ENCODE measurements at places on chromosomes 6 and 20.
A peak's percentile ranks its signal among the peaks of the same experiment; 100 is the strongest.

DNA sequence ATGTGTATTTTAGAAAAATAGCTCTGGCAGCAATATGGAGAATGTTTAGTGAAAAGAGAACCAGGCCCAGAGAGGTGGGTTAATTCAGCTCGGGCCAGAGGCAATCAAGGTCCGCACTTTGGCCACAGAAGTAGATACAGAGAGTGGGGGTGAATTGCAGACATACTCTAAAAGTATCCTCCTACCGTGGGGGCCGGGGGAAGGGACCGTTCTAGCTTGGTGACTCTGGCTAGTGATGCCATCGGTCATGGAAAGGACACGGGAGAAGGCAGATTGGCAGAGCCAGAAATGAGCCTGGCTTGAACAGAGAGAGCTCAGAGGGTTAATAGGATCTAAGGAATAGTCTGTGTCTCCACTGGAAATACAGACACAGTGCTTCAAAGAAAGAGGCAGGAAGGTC, 173.1 kb downstream of the MTHFD1L start:
- no peak for DNase-seq

GRCh38 chr6:15892369-15892768, 229.5 kb upstream of the DTNBP1 start:
- no peak for DNase-seq

DNA sequence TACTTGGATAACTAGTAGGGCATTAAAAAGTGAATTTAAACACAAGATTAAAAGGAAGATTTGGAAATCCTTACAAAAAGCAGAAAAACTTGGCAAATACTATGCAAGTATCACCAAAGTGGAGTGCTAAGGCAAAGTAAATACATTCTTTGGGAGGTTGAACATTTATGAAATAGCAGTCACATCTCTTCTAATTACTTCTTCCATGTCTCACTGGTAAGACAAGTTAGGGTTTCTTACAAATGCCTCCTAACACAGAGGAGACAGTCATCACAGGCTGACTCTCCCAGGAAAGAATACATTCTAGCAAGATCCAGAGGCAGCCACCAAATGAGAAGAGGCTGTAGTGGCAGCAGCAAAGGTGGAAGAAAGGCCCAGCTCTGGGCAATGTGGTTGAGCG, 298.2 kb downstream of the BTBD9 start:
- no peak for DNase-seq

GRCh38 chr6:153862139-153862538, 176.9 kb upstream of the OPRM1 start:
- no peak for DNase-seq

- peak; percentile 73 for DNase-seq
Observed at GRCh38 chr6:83867527-83868161, 8.2 kb downstream of the CYB5R4 start.

DNA sequence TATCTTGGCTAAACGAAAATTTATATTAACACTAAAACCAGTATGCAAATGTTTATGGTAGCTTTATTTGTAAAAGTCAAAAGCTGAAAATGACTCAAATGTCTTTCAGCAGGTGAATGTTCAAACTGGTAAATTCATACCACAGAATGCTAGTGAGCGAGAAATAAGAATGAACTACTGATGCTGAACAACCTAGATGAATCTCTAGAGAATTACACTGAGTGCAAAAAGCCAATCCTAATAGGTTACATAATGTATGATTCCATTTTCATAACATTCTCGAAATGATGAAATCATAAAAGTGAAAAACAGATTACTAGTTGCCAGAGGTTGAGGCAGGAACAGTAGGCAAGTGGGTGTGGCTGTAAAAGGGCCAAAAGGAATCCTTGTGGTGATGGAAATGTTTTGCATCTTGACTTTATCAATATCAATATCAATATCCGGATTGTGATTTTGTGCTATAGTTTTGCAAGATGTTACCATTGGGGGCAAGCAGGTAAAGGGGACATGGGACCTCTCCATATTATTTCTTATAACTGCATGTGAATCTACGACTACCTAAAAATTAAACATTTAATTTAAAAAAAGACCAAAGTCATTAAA, 26.1 kb downstream of the ZNF311 start:
- DNase-seq: no peak

- DNase-seq: no peak
Observed at GRCh38 chr6:118408863-118409262, 139.2 kb upstream of the PLN start.

- no peak for DNase-seq
Observed at GRCh38 chr6:83443516-83443915, 12.7 kb upstream of the ME1 start.

- no peak for DNase-seq
Observed at GRCh38 chr6:3940703-3941102, 91.5 kb downstream of the FAM50B start.

DNA sequence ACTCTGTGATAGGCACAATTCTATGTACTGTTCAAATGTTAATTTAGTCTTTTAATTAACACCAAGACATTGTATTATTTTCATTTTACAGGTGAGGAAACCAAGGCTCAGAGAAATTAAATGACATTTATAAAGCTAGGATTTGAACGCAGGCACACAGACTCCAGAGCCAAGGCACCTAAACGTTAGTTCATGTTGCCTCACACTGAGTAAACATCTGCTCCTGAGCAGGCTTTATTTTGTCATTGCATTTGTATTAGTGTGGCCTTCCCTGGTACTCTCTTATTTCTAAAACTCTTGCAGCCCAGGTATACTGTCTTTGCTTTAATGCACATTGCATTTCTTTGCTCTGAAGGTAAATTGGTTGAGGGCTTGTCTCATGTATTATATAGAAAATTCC, 263.1 kb upstream of the FLRT3 start:
- no peak for DNase-seq

DNA sequence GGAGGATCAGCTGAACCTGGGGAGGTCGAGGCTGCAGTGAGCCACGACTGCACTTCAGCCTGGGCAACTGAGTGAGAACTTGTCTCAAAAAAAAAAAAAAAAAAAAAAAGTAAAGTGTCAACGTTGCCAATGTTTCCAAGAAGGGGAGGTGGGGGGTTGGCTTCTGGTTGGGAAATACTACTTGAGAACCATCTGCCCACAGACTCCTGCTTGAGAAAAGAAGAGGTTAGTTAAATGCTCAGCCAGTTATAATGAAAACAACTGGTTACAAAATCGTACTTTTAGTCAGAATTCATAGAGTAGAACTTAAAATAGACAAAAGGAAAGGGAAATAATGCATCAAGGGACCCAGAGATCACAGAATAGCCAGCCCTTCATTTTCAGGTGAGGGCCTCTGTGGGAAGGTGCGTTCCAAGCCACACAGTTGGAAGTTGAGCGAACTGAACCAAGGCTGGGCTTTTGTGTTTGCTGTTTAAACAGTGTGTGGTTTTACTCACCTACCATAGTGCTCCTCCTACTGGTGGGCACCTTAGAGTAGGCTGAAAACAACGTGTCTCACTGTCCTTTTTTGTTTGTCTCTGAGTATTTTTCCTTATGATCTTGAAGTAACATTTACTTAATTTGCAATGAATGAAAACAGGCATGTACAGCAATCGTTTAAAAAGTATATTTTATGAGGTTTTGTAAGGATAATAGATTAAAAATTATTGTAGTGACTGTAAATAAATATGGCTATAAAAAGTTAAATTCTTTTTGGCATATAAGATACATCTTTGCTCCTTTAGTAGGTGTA, 200.7 kb downstream of the BCAS1 start:
- peak; percentile 78 for DNase-seq

DNA sequence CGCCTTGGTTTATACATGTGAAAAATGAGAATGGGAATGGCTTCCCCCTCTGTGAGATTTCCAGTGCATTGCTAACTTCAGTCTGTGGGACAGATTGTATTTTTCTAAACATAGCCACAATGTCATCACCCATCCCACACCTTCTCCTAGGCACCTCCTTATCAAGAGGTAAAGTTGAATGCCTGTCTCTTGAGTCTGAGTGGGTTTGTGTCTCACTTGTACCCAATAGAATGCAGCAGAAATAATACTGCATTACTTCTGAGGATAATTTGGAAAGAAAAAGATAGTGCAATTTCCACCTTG, 27.9 kb downstream of the RIN2 start:
- no peak for DNase-seq

GRCh38 chr6:30703011-30703410, 12.2 kb upstream of the NRM start:
- no peak for DNase-seq

- DNase-seq: no peak
Observed at GRCh38 chr6:134551245-134551960, 233.5 kb upstream of the SGK1 start.

DNA sequence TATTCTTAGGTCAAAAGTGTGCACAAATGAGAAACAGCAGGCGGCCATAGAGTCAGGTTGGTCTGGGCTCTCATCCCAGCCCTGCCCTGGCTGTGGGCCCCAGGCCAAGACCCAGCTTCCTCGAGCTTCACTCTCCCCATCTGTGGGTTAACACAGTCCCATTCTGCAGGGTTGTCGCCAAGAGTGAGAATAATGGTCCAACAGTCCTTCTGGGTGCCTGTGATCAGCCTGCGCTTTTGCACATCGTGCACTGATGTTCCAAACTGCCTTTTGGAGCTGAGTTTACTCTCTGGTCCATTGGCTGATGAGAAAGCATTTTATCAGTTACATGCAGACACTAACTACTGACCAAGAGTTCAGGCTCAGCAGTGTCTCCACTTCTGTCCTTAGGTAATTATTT, 82.6 kb downstream of the INSM1 start:
- no peak for DNase-seq

DNA sequence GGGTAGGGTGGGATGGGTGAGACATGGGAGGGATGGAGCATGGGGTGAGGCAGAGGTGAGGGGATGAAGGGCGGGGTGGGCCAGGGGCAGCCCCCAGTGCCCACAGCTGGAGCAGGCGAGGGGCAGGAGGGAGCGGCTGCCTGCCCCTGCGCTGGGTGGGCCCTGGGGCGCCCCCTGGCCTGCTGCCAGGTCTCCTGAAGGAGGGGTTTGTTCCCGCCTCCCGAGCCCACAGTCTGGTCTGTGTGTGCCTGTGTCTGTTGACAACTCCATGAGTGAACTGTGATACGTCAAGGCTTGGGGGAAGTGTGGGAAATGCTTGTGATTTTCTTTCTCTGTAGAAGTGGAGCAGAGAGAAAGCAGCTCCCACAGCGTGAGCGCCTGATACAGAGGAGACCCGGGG, 10.9 kb upstream of the MRGBP start:
- no peak for DNase-seq

GRCh38 chr6:112044856-112045255, 9.0 kb upstream of the CCN6 start:
- DNase-seq: peak; percentile 30

DNA sequence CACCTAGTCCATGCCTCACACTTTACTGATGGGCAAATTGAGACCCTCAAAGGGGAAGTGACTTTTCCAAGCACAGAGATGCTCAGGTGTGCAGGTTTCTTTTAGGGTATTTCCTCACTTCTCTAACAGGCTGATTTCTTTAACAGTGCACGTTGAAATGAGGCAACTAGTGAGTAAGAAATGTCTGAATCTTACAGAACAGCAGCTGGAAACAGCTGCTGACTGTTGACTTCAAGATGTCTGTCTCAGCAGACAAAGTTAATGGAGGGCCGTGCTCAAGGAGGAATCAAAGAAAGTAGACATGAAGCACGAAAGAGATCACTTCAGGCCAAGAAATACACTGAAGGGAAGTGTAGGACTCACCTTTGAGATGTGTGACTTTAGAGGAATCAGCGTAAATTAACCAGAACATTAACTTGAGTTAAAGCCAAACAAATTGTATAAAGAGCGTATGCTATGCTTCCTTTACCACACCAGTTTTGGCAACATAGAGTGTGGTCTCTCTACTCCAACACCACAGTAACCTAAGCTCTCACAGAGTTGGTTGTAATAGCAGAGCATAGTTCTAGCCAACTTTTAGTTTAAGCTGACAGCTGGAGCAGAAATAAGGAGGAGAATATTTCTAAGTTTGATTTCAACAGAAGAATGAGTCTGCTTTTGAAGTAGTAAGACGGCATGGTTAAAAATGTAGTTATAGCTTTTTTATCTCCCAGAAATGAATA, 60.9 kb downstream of the SAMD3 start:
- DNase-seq: no peak

GRCh38 chr6:153568628-153569027, 437.5 kb upstream of the RGS17 start:
- no peak for DNase-seq

GRCh38 chr20:20267685-20268370, 100.1 kb upstream of the INSM1 start:
- DNase-seq: no peak

- no peak for DNase-seq
Observed at GRCh38 chr20:44805979-44806620, 4.2 kb downstream of the RIMS4 start.

Measured in Caki2 (cell line).